Cardiac muscle cell (in vitro differentiated cells and primary cell): ENCODE measurements at places on chromosomes 16 and 17.

- DNase-seq: peak; percentile 11
These were observed 204.5 kb upstream of the RPL38 start for GRCh38 chr17:73998653-73999645.

DNA sequence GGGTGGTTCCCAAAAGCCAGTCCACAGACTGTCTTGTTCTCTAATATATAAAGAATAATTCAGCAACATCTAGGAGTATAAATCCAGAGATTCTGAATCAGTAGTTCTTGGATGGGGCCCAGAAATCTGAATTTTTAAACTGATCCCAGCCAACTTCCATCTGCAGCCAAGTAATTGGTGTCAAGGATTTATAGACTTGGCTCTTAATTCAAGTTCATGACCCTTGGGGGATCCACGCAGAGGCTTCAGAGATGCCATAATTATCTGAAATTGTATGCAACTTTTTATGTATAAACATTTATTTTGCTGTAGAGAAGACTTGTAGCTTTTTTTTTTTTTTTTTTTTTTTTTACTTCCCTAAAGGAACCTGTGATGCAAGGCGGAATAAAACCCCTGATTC, 60.6 kb downstream of the HLF start:
- no peak for DNase-seq

- DNase-seq: no peak
These were observed 9.1 kb downstream of the FOXL1 start for GRCh38 chr16:86587487-86587886.

- DNase-seq: peak; percentile 41
These were observed 5.9 kb downstream of the BAHCC1 start for GRCh38 chr17:81400996-81401722.

- no peak for DNase-seq
These were observed 499.8 kb downstream of the WWOX start for GRCh38 chr16:78599271-78599670.

GRCh38 chr16:35533683-35534082, 2074.3 kb downstream of the TP53TG3F start:
- DNase-seq: no peak

- peak; percentile 80 for DNase-seq
These were observed 284.0 kb downstream of the SEC14L1 start for GRCh38 chr17:77424585-77425344.

DNA sequence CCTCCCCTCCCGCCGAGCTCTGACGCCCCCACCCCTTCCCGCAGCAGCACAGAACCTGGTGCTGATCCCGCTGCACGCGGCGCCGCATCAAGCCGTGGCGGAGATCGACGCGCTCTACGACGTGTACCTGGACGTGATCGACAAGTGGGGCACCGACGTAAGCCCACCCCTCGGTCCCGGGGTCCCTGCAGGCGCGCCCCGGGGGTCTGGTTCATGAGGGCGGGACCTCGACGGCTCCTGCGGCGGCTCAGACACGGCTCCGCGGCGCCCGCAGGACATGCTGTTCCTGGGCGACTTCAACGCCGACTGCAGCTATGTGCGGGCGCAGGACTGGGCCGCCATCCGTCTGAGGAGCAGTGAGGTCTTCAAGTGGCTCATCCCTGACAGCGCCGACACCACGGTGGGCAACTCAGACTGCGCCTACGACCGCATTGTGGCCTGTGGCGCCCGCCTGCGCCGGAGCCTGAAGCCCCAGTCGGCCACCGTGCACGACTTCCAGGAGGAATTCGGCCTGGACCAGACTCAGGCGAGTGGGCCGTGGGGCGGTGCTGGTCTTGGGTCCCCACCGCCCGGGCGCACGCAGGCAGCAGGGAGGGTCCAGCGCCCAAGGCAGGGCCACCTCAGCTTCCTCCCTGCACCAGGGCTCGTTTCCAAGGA, 1.4 kb downstream of the DNASE1L2 start:
- no peak for DNase-seq

- DNase-seq: no peak
These were observed at the start of gene PRSS36 for GRCh38 chr16:31149894-31150890. PRSS36 (minus strand) TSS chr16:31150066; CDS start chr16:31150035, 31 bp downstream.

GRCh38 chr17:67452681-67453554, 75.8 kb downstream of the PITPNC1 start:
- no peak for DNase-seq

DNA sequence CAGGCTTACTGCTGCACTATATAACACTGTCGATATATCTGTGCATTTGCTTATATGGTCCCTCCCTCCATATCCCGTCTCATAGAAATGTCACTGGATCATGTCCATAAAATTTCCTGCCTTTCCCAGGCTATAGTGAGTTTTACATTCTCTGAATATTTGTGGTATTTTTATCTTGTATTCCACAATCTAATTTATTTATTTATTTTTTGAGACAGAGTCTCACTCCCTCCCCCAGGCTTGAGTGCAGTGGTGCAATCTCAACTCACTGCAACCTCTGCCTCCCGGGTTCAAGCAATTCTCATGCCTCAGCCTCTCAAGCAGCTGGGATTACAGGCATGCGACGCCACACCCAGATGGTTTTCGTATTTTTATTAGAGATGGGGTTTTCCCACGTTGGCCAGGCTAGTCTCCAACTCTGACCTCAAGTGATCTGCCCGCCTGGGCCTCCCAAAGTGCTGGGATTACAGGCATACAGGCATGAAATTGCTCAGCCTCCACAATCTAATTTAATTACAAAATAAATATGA, 12.9 kb downstream of the TRIM37 start:
- no peak for DNase-seq

- no peak for DNase-seq
These were observed 87.9 kb downstream of the C16orf78 start for GRCh38 chr16:49461517-49461951.

GRCh38 chr17:57275071-57275764, 18.9 kb downstream of the MSI2 start:
- DNase-seq: no peak

DNA sequence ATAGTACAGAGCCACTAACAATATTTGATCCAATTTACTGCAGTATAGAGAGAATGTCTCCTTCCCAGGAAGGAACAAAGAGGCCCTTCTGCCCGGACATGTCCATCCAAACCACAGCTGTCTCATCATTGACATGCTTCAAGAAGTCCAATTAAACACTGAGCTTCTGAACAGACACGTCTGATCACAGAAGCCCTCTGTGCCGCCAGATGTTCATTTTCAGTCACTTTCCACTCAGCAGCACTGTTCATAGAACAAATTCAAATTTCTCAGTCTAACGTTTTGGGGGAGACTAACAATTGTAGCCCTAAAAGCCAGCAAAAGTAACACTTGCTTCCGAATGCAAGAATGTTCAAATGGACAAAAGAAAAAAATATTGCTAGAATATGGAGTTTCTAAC, 15.3 kb downstream of the ZC3H7A start:
- no peak for DNase-seq

GRCh38 chr17:60305141-60305540, 86.8 kb downstream of the USP32 start:
- peak; percentile 16 for DNase-seq

DNA sequence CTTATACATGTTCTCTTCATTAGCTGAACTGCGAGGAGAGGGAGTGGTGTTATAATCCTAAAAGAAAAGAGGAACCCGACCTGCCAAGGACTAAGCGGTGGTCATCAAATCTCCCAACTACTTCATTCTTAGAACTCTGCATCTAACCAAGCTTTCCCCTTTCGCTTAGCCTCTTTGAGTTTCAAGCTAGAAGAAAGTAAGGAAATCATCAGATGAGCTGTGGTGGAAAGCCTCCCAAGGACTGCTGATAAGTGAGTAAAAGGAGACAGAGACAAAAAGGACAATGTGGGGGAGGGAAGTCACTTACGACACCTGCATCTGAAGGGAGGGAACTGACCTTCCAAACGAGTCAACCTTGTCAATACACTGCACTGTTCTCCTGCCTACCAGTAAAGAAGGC, 121.3 kb downstream of the TRIM37 start:
- no peak for DNase-seq

- peak; percentile 36 for DNase-seq
These were observed 63.8 kb downstream of the SMPD3 start for GRCh38 chr16:68384288-68385161.

- DNase-seq: no peak
These were observed 84.0 kb downstream of the NTN1 start for GRCh38 chr17:9105068-9105868.

GRCh38 chr17:50866261-50866949, at the start of gene TOB1:
TOB1 (minus strand) TSS chr17:50866354; CDS start chr17:50864017, 2,337 bp downstream.
- DNase-seq: peak; percentile 99

GRCh38 chr16:24589997-24590396, 50.6 kb downstream of the RBBP6 start:
- no peak for DNase-seq

- DNase-seq: peak; percentile 32
These were observed 504 bp downstream of the ERBB2 start for GRCh38 chr17:39700148-39700987.

DNA sequence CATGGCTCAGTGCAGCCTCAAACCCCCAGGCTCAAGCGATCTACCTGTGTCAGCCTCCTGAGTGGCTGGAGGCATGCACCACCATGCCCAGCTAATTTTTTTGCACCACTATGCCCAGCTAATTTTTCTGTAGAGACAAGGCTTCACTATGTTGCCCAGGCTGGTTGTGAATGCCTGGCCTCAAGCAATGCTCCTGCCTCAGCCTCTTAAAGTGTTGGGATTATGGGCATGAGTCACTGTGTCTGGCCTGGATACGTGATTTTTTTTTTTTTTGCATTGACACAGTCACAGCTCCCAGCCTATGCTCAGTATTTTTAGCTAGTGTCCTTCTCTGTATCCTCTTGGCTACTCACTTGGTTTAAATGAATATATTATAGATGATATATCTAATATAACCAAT, 377.0 kb upstream of the TNRC6C start:
- peak; percentile 29 for DNase-seq

DNA sequence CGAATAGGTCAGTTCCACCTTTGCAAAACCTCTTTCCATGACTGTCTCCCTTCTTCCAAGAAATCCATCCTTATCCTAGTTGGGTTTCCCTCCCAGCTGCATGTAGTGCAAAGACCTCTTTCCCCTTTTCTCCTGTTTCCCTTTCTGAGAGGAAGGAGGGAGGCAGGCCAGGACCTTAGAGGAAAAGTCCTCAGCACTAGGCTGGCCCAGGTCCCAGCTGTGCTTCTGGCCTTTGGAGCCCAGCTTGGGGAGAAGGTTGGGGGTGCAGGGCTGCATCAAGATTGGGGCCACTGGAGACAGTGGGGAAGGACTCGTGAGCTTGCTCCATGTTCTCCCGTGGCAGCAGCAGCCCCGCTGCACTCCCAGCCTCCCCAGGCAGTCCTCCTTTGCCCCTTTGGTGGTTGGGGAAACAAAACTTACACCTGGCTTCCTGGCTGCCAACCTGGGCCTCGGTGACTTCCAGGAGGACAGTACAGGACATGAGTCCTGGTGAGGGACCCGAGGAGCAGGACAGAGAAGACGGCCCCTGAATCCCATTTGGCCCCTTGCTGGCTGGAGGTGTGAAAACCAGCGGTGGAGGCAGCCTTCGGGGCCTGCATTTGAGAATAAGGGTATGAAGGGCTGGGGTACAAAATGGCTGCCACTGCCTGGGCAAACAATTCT, 481 bp downstream of the HEXIM2 start:
- no peak for DNase-seq

DNA sequence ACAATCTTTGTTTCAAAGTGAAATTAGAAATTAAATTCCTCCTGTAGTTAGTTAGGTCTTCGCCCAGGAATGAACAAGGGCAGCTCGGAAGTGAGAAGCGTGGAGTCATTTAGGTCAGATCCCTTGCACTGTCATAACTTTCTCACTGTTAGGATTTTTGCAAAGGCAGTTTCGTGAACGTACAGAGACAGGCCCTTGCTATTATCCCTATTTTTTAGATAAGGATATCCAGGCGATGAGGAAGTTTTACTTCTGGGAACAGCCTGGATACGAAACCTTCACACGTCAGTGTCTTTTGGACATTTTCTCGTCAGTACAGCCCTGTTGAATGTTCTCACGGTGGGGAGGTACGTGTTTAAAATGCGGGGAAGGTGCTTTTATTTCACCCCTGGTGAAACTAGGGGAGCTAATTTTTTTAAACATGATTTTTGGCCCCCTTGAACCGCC, 318 bp upstream of the RBL2 start:
- no peak for DNase-seq

DNA sequence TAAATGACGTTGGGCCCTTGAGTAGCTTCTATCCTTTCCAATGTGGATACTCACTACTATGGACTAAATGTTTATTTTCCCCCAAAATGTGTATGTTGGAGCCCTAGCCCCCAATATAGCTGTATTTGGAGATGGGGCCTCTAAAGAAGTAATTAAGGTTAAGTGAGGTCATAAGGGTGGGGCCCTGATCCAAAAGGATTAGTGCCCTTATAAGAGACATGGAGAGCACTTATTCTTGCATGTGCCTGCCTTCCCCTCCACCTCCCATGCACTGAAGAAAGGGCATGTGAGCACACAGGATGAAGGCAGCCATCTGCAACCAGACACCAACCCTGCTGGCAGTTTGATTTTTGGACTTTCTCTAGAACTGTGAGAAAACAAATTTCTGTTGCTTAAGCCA, 115.7 kb upstream of the MED13 start:
- DNase-seq: no peak

DNA sequence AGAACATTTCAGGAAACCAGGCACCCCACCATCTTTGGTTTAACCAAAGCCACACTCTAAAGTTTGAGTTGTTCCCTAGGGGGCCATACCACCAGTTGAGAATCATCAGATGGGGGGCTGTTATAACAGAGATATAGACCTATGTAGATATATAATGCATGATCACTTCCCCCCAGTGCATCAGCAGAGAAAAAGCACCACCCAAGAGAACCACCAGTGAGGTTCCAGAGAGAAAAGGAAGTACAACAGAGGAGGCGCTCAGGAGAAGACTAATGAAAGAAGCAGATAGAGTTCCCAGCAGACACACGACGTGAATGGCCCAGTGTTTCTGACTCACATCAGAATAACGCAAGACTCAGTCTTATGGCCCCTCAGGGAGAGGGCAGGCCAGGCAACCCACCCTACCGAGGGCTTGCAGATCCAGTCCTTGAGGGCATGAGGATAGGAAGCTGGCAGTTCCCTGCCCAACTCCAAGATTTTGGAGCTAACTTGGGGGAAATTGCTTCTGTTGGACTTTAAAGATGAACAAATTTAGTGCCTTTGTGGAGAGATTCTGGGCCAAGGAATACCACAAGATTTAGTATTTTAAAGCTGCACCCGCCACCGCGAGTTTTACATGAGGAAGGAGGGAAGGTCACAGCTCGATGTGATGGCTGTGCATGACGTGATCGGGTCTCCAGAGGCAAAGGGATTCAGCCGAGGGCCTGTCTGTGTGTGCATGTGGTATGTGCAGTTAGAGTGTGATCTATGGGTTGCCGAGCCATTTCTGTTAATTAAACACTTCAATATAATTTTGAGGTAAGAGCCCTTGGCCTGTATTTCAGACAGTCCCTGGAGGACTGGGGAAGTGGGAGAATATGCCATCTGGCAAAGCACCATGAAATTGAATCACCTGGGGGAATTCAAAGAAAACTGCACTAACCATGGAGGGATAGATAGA, 53.1 kb downstream of the AIPL1 start:
- DNase-seq: no peak

GRCh38 chr17:64219571-64219970, 43.5 kb downstream of the TEX2 start:
- DNase-seq: no peak

- peak; percentile 29 for DNase-seq
These were observed 32.0 kb upstream of the ABCA5 start for GRCh38 chr17:69358688-69359596.

- DNase-seq: no peak
These were observed 153.2 kb upstream of the KCNJ18 start for GRCh38 chr17:21539146-21539545.
